RKO (cell line): ENCODE measurements at places on chromosomes 1 and 21.

- DNase-seq, result no peak
Observed at GRCh38 chr1:192161976-192162375, 3.7 kb downstream of the RGS18 start.

GRCh38 chr1:25579292-25580252 lies 36.2 kb downstream of the LDLRAP1 start:
- no peak for DNase-seq

- DNase-seq, result no peak
Observed at GRCh38 chr1:81754424-81754823, 46.3 kb upstream of the ADGRL2 start.

DNA sequence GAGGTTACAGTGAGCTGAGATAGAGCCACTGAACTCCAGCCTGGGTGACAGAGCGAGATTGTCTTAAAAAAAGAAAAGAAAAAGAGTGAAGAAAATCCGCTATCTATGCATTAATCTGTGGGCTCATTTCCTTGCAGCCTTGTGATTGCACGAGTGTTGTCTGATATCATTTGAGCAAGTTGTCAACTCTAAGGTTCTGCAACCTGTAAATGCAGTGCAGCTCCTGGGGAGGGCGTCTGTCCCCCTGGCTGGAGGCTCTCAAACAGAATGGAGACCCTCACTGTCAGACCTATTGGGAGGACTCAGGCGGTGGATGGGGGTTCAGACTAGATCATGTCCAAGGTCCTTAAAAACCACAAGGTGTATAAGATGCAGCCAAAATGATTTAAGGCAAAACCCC lies 6.2 kb downstream of the CORT start:
- no peak for DNase-seq

- DNase-seq, result peak; percentile 7
Observed at GRCh38 chr1:101088431-101088830, 62.8 kb upstream of the DPH5 start.

DNA sequence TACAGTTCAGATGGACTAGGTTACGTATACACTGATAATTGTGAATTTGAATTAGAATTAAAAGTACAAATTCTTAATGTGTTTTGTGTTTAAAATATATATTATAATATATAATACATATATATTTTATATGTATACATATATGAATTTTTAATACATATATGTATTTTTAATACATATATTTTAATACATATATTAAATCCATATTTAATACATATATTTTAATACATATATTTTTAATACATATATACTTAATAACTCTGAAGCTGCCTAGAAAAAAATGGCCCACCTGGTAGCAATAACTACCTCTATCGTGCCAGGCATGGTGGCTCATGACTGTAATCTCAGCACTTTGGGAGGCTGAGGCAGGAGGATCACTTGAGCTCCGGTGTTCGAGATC lies 179.1 kb upstream of the SAMSN1 start:
- no peak for DNase-seq

GRCh38 chr1:33469691-33470090 lies 2.8 kb upstream of the ZSCAN20 start:
- no peak for DNase-seq

- no peak for DNase-seq
Observed at GRCh38 chr1:24141311-24141997, 1.5 kb downstream of the IL22RA1 start.

GRCh38 chr1:169043823-169044222 lies 62.7 kb upstream of the ATP1B1 start:
- no peak for DNase-seq

DNA sequence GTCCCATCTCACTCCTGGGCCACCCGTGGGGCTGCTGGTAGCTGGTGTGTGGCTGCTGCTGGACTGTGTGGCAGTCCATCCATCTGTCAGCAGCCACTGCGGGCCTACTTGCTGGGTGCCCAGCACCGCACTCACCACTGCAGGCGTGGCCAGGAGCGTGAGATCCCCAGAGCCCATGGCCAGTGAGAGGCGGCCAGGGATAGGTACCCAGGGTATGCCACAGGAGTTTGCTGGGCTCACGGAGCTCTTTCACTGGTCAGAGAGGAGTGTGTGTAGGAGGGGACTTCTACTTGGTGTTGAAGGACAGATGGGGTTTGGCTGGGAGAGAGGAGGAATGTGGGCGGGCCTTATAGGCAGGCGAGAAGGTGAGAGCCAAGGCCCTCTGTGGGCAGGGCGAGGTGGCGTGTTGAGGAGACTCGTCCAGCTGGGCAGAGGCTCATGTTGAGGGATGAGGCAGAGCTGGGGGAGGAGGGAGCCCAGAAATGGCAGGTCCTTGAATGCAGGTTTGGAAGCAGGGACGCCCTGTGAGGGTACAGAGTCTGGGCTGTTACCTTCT lies 15.0 kb downstream of the QSOX1 start:
- DNase-seq, result no peak
